Activated CD4-positive, alpha-beta memory T cell treated with anti-CD3 and anti-CD28 coated beads for 36 hours (primary cell): ENCODE measurements at places on chromosomes 1 and 21. TPM values are rescaled to one million over a fixed set of nuclear protein-coding genes. Genes with fewer than 3 reads are reported as not detected.

OR14K1 gene
- total RNA-seq = not detected

DNA sequence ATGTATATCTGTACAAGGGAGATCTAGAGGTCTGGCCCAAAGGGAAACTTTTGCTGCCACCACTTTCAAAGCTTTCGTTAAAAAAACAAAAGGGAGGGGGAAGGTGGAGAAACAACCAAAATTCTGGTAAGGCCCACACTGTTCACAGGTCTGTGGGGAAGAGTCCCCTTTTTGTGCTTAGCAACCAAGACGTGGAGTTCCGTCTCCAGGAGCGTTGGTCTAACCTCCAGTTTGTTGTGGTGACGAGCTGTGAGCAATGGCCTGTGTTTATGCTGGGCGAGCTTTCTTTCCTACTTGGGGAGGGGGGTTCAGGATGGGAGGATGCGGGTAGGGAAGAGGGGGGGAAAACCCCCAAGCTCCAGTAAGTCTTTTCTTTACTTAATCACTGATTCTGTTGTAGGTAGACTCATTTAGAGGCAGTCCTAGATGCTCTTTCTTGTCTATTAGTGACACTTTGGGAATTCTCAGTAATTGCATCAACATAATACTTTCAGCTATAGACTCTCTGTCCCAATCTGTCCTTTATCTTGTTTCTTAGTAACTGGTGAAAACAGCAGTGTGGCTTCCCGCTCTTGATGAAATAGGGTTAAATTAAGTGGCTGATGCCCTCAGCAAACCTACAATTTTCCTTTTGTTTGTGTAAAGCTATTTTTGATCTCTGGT is 1.5 kb downstream of the HIPK1 start:
- H3K4me3 ChIP-seq = peak overlapping the region; percentile 94
- peak overlapping the region; percentile 98 for H3K27ac ChIP-seq
- DNase-seq = peak; percentile 89
- peaks cover 20% of the 10 kb centered on the region for H3K36me3 ChIP-seq
- no peaks in the 10 kb centered on the region for H3K27me3 ChIP-seq

- H3K4me1 ChIP-seq = no peaks in the 10 kb centered on the region
- no peak overlapping the region for H3K4me3 ChIP-seq
- DNase-seq = no peak
- peaks cover 3% of the 10 kb centered on the region for H3K36me3 ChIP-seq
These were observed 161.0 kb upstream of the HP1BP3 start for GRCh38 chr1:20948101-20948500.

DNA sequence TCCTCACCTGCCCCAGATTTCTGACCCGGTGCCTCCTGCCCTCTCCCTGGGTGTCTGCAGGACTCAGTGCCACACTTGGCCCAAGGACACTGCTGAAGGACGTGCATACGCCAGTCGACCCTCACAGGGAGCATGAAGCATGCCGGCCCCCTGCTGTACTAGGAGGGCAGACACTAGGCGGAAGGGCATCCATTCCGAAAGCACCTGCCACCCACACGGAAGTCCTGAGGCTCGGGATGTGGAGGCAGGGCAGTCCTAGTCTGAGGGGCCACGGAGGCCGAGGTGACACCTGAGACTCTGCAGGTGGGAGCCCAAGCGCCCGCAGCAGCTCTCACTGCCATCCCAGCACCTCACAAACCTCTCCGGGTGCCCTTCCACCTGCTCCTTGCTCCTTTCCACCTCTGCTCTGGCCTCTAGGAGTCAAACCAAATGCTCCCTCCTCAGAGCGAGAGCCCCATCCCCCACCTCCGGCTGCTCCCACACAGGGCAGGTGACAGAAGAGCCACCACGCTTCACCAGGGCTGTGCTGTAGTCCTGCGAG is 2.4 kb downstream of the NPHP4 start:
- no peak for DNase-seq
- H3K4me1 ChIP-seq = peaks cover 18% of the 10 kb centered on the region
- no peak overlapping the region for H3K4me3 ChIP-seq
- peaks cover 4% of the 10 kb centered on the region for H3K36me3 ChIP-seq
- H3K27ac ChIP-seq = no peak overlapping the region
